ENCODE measurements at places on chromosomes 5 and 9.

- no peak for DNase-seq
These were observed 113.2 kb upstream of the ELL2 start for GRCh38 chr5:96074870-96075269.

DNA sequence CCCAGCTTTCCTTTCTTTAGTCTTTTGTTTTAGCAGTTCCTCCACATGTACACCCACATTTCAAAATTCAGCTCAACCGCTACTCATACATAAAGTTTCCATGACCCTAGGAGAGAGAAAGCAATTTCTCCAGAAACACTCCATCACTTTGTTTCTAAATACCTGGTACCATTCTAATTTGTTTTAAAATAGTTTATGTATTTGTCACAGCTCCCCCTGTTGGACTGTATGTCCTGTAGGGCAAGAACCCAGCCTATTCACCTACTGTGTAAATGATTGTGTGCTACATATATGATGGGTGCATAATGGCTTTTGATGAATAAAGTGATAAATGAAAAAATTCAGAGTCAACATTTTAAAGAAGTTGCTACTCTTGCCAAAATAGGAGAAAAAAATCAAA lies 139.1 kb downstream of the COX7C start:
- DNase-seq, result no peak

- no peak for DNase-seq
These were observed 2.3 kb downstream of the EFNA5 start for GRCh38 chr5:107668154-107669095.

DNA sequence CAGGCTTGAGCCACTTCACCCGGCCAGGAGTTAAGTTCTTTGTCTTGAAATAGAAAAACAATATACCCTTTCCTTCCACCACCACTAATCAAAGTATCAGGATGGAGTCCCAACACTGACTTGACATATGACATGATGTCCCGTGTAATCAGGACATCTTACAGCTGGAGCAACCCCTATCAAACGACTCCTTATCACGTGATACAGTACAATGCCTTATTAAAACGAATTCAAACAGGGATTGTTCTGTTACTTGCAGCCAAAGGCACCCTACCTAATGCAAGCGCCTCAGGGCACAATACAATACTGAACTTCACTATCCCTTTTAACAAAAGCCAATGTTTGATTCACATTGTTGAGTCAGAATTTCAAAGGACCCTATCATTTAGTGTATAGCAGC lies 261.3 kb downstream of the SLIT3 start:
- no peak for DNase-seq

DNA sequence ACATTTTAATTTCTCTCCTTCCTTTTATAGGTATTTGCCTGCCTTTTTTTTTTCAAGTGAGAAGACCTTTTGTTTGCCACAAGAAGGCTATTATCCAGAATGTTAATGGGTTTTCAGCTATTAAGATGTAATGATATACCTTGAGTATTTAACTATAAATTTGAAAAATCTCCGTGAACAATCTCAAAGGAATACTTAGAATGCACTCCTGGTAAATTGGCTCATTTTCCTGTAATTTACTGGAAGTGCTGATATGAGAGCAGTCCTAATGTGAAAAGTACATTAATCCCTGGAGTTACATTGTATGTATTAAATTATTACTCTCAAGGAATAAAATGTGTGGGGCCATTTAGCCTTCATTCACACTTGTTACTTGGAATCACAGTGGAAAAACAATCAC lies 32.4 kb downstream of the AOPEP start:
- no peak for DNase-seq

DNA sequence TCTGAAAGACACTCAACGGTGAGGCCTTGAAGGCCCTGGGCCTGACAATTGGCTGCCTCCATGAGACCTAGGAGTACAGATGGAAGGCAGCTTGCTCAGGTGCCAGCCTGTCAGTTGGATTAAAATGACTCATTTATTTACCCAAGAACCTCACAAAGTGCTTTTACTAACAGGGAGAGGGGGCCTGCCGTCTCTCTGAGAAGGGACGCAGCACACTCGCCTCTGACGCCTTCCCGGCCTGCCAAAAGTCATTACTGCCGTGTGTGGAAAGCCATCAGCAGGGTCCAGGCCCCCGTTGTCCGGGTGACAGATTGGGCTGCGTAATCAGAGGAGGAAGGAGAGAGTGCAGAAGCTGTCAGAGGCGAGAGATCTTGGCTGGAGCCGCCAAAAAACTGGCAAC lies 32.4 kb downstream of the DDX31 start:
- DNase-seq, result no peak

GRCh38 chr9:2161661-2162060 lies 146.5 kb downstream of the SMARCA2 start:
- DNase-seq, result no peak

GRCh38 chr5:58579781-58580180 lies 3.1 kb upstream of the RAB3C start:
- no peak for DNase-seq
